ENCODE measurements at places on chromosomes 12 and 14.
A peak's percentile ranks its signal among the peaks of the same experiment; 100 is the strongest.

DNA sequence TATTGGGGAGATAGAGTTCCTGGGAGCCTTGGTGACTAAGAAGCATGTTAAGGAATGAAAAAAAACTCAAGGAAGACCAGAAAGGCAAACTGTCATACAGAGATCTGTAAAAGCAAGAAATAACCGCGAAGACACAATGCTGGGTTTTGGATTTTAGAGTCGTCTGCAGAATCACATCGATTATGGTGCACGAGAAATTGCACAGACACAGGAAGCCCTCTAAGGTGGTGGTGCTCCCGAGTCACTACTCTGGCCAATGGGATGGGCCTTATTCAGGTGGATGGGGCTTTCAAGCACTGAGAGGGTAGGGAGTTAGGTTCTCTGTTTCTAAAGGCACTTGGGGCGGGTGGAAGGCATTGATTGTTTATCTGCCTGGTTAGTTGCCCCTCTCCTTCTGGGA is 10.3 kb upstream of the FLVCR2 start:
- no peak for DNase-seq

DNA sequence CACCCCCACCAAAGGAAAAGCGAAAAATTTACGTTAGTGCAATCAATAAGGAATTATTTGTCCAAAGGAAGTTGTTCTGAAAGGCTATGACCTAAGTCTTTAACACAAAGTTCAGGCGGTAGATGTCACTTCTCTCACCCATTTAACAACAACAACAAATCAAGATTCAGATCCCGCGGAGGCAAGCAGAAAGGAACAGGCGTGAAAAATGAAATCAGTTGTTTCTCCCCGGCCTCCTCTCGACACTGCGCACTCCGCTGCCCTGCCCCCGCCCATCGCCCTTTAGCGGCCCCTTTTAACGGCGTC is 1.4 kb downstream of the DENND5B start:
- peak; percentile 62 for DNase-seq

- peak; percentile 67 for DNase-seq
Measured at GRCh38 chr14:91858536-91859275, 8.6 kb downstream of the TC2N start.

DNA sequence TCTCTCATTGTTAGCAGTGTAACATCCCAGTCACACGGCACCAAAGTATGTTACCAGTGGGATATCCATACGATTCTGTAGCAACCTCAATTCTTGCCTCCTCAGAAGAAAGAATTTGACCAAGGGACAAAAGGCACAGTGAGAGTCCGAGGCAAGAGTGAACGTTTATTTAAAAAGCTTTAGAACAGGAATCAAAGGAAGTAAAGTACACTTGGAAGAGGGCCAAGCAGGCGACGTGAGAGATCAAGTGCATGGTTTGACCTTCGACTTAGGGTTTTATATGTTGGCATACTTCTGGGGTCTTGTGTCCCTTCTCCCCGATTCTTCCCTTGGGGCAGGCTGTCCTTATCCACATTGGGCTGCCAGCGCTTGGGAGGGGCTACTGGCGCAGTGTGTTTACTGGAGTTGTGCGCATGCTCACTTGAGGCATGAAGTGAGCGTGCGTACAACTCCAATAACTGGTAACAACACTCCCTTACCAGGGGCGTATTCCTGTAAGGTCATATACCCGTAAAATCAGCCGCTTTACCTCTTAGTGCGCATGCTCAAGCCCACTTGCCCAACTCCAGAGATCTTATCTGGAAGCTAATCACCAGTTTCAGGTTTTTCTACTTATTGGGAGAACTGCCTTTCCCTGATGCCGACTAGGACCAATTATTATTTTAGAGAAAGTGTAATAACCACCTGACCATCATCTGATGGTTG is 71.7 kb downstream of the FAR2 start:
- no peak for DNase-seq

DNA sequence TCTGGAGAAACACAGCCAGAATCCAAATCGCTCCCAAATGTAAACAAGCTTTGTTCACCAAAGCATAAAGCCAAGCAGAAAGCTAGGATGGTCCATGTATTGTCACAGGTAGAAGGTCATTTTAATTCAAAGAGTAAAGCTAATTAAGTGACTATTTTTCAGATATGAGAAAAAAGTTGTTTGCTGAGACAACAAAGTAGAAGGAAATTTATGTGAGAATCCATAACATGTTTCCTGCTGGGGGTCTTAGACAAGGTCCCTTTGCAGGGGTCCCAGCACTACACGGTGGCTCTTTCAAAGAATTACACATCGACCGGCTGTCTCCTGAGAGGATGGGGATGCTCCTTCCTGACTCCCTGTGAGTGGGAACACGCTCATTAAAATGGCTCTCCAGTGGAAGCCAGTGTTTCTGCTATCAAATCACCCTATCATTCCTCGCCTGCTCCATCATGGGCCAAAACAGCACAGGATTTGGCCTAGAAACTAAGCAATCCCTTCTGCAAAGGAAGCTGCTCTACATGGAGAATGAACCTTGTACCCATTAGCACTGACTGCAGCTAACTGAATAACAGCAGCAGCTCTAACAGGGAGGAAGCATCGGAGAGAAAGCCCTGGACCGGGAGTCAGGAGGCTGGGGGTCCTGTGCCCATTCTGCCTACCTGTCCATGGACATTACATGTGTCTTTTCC is 175.3 kb downstream of the STXBP6 start:
- DNase-seq = no peak

DNA sequence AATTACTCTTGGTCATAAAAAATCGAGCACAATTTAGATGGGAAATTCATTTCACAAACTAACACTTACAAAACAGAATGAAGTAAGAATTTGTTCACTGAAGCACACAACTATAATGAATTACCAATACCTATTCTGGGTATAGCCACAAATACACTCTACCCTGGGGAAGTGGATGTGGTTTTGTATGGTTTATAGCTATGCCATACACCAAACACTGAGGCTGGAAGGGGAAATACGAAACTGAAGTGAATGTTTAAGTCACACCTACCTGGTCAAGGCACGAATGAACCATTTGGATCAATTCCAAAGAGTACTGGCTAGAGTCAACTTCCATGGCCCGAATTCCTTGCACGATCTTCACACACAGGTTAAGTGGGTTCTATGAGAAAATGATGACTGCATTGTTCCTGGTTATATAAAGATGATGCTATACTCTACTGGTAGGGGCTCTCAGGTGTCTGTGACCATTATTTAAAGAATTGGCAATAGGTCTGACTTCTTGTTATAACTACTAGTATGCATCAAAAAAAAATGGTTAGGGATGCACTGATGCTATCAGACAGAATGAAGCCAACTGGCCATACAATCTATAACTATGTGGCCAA is 12.8 kb downstream of the NEK9 start:
- no peak for DNase-seq

DNA sequence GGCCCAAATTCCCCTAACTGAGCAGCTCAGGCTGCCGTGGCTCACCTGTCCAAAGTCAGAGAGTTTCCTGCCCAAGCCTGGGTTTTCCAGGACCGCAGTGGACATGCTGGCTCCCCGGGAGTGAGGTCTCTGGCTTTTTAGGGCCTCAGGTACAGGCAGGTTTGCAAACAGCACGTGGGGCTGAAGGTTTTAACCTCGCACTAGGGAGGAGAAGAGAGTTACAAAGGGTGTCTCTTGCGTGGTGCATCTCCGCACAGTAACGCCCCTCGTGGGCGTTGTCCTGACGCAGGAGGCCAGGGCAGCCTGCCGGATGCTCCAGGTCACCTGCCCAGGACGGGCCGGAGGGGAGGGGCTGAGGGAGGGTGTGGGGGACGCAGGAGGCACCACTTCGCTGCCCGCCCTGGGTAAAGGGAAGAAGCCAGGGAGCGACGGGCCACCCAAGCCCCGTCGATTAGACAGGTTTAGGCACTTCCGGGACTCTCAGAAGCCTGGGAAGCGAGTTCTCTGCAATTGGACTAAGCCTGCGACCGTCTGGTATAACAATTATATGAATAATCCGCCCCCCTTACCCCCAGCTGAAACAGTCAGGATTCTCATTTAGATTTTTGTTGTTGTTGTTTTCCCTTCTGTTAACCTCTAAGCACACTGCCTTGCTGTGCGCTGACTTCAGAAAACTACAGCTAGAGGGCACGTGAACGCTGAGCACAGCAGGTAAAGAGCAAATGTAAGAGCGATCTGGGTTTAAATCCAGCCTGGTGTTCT is at the start of gene PAH:
Gene PAH, minus strand, starts transcription at position 219 of the 762 bp plus-strand sequence. Its CDS starts 114 bp downstream, at position 105.
- no peak for DNase-seq

DNA sequence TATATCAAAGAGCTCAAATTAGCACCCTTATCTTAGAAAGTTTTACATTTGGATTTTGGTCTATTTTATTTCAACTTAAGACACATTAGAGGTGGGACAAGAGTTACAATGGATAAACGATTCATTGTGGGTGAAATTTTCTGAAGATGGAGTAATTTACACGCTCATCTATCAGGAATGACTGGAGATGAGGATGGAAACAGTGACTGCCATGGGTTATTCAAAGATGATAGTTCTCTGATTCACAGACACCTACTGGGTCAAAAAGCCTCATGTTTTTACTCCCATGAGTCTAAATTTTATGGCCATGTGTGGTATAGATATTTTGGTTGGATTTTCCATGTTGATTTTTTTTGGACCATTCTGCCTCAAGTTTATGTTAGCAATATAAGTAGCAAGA is 22.1 kb downstream of the SAMD4A start:
- no peak for DNase-seq

DNA sequence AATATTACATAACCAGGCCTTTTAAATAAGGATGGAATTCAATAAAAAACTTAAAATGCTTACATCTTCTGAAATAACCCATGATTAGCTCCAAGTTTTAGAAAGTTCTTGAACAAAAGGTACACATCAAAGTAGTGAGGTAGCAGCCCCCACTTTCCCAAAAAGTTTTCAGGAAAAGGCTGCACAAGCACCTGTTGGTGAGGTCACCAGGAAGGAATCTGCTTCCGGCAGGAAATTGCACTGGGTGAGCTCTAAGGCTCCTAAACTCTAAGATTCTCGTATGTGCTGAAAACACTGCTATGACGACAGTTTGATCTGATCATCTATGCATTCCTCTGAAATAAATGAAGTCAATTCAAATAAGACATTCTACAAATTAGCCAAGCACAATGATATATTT is 34.3 kb upstream of the TTC7B start:
- no peak for DNase-seq

DNA sequence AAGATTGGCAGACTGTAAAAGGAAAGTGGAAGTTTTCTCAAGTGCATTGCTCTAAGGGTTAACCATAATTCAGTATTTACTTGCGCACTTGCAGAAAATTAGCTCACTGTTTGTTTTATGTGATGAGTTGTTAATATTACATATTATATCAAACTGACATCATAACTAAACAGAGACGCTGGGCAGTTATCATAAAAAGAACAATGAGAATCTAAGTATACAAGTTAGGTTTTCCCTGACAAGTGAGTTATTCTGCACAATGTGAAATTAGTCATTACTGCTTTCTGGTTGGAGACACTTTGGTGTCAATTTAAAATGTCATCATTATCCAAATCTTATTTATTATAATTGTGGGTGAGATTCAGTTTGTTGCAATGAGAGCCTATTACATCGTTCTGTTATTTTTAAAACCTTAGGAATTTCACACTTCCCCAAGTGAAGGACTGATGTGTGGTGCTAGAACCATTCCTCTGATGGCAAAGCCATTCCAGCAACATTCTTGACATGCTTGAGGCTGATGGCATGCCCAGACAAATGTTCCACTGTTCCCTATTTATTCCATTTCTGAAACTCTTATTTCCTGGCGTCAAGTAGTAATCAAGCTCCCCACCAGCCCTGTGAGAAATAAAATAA is 90.1 kb upstream of the FLRT2 start:
- DNase-seq = no peak

GRCh38 chr12:95303476-95303875 is 85.9 kb downstream of the VEZT start:
- no peak for DNase-seq

GRCh38 chr14:69838881-69839416 is 40.3 kb upstream of the SMOC1 start:
- DNase-seq = no peak

- no peak for DNase-seq
Measured at GRCh38 chr12:95766356-95767019, 24.1 kb downstream of the NTN4 start.

GRCh38 chr14:77000340-77001270 is 27.9 kb downstream of the IRF2BPL start:
- DNase-seq = peak; percentile 31

DNA sequence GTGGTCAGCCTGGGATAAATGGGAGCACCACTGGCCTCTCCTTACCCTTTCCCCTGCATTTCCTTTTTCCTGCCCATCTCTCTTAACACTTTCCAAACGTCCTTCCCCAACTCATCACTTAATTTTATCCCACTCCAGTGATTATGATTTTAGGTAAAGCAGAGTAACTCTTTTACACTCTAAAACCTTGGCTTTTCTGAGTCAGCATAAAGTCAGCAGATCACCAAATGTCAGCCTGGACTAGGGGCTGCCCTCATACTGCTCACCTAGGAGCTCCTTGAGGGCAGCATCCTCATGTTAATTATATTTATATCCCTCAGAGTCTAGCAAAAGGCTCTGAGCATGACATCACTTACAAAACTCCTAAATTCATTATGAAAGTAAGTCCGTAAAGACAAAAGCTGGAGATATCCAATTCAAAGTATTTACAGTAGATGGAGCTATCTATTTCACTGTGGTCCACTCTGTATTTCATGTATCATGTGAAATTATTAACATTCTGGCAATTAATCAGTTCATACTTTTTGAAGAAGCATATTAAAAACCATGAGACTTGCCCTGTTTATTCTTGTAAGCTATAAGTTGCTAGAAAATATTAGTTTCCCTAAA is 17.0 kb upstream of the DICER1 start:
- DNase-seq = peak; percentile 45

DNA sequence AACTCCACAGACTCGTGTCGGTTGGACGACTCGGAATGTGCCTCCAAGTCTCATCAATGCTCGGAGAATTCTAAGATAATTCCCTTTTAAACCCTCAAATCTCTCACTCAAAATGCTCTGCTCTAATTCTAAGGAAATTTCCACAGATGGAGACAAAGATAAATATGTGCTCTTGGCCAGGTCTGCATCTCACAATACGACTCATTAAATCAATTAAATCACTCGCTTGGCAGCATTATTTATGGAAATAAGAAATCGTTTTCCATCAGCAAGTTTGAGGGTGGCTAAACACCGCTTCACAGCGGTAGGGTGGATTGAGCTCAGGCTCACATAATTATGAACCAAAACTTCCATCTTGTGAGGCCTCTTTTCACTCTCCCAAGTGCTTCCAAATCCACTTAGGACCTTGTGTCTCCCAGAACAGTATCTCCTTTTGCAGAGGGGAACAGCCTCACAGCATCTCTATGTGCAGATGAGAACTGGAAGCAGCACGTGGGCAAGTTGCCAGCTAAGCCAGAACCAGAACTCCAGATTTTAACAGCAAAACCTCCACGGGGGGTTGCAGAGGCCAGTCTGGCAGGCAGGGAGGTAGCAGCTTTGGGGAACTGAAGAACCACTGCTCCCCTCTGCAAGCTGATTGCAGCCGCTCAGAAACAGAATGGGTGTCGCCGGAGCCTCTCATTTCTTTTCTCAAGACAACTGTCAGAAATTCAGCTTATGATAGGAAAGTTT is 43.8 kb downstream of the RIMBP2 start:
- no peak for DNase-seq
